Heart left ventricle (tissue), 16 donors: ENCODE measurements at places on chromosomes 5 and 9.

- DNase-seq = no peak
Measured at GRCh38 chr9:4124266-4124665, 175.6 kb downstream of the GLIS3 start.

DNA sequence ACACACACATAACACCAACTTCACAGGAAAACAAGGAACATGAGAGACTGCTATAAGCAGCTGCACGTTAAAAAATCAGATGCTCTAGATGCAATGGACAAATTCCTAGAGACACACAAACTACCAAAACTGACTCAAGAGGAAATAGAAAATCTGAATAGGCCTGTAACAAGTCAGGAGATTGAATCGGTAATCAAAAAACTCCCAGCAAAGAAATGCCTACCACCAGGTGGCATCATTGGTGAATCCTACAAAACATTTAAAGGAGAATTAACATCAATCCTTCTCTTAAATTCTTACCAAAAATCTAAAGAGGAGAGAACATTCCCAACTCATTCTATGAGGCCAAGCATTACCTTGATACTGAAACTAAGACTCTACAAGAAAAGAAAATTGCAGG, 54.9 kb downstream of the NDST1 start:
- DNase-seq = no peak

DNA sequence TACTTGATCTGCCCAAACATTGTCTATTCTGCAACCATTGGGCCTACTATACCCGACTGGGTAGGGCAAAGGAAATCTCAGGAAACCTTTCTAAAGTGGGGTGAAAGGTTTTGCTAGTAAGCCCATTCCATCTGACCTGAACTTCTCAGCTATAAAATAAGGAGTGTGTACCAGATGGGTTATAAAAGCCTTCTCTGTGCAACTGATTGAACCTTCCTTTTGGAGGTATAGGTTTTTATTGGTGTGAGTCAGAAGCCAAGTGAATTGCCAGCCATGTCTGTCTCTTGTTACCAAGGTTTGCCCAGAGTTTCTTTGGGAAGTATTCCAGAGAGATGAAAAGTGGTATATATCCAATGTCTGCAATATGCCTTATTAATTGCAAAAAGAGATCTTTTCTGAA, 1271.0 kb upstream of the WWC1 start:
- no peak for DNase-seq

DNA sequence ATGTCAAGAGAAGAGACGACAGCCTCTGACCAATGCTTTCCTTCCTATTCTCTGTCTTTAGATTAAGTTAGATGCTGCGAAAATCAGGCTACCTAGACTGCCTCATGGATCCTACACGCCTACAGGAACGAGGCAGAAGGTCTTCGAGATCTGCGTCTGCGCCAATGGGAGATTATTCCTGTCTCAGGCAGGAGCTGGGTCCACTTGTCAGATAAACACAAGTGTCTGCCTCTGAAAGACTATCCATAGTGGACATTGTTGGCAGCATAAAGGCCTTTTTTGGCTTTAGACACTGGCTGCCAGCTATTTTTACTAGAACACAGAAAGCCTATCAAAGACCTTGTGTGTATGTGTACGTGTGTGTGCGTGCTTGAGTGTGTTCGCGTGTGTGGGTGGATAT, 90.9 kb upstream of the PPP1R2B start:
- DNase-seq = peak; percentile 60

DNA sequence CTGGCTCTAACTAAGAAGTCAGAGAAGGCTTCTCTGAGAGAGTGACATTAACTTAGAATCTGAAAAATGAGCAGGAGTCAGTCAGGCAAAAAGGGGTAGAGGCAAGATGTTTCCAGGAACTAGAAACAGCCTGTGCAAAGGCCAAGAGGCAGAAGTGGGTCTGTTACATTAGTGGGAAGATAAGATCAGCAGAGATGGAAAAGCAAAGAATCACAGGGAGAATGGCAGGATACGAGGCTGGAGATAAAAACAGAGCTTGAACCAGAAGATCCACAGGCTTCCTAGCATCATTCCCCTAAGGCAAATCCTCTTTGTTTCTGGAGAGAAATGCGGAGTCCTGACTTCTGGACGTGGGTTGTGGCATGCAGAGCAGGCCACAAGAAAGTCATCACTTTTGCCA, 27.4 kb downstream of the ASTN2 start:
- DNase-seq = no peak

DNA sequence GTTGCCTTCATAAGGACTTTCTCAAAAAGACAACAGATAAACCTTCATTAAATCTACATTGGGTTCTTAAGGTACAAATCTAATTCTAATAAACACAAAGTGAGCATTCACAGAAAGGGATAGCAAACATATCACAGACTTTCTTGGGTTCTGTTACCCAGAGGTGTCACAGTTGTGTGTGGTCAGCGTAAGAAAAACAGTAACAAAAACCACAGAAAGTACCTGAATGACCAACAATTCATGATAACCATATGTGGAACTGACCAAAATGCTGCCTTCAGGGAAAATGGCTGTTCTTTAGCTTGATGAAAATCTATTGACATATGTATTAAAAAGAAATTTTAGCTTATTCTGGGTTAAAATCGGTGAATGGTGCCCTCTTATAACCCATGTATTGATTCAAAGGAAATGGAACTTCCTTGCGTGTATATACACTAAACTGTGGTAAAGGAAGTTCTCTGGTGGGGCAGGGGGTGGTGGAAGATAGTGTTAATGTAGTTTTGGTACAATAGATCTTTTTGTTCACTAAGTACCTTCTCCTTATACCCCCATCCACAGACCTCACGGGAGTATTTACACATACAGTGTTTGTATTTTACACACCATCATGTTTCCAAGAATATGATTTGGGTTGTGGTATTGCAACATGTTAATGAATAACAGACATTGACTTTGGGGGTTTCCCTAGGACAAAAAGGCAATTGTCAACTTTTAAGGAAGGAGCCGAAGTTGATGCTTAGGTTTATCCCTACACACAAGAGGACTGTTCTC, 152.5 kb downstream of the APBA1 start:
- DNase-seq = no peak

DNA sequence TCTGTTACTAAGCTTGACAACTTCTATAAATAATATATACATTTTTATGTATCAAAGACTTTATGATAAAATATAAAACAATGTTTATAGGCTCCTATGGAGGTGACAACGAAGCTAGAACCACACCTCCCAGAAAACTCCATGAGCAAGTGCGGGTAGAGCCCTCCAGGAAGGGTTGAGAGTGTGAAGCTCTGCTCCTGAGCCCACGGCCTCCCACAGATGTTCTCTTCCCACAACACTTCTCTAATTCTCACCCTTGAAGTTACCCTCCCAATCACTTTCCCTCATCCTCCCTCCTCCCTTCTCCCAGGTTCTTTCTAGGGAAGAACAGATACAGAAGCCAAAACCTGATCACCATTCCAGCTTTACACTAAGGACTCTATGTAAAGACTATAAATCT, 427.6 kb downstream of the SPOCK1 start:
- no peak for DNase-seq

GRCh38 chr9:3464033-3464638, 61.7 kb downstream of the RFX3 start:
- no peak for DNase-seq

- peak; percentile 64 for DNase-seq
Measured at GRCh38 chr9:136657974-136658848, 4.5 kb upstream of the EGFL7 start.

DNA sequence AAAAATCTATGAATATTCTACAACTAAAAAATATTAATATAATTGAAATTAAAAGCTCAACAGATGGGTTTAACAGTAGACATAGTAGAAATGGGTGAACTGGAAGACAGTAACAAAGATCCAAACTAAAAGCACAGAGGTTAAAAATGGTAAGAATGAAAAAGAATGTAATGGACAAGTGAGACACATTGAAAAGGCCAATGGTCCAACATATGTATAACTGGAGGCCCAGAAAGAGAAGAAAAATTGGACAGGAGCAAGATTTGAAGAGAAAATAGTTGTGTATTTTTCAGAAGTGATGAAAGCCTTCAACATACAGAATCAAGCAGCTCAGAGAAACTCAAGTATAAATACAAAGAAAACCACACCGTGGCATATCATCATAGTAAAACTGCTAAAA, 58.6 kb downstream of the PCDHGC5 start:
- no peak for DNase-seq

- DNase-seq = no peak
Measured at GRCh38 chr9:135328485-135329417, 150.8 kb upstream of the PPP1R26 start.

DNA sequence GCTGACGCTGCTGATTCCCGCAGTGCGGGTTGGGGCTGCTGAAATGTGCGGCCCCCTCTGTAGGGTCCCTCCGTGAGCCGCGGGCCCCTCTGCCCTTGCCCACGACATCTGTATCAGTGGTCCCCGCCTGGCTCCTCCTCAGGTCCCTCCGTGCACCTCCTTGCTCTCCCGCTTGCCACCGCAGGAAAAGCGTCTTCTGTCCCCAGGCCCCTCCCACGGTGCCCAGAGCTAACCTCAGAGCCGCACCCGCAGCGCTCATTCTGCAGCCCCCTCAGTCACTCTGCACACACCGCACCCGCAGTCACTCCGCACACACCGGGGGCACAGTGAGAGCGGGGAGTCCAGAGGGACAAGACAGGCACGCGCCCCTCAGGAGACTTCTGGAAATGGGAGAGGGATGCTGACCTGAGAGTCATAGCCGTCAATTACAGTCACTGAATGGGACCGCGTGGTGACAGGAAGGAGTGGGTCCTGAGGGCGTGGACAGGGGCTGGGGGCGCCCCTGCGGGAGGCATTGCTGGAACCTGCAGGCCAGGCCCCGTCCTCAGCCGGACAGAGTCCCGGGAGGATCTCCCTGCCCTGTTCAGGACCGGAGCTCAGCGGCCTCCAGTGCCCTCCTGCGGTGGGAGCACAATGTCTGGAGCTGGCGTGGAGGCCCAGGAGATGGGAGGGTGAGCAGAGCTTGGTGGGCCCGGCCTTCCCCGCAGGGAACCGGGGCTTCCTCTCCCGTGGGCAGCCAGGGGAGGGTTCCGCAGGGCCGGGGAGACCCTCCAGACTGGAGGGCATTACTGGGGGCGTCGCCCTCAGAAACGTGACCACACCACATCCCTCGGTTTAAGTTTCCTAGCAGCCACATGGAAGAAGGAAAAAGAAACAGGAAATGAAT, 66.1 kb upstream of the CTSL start:
- DNase-seq = no peak

DNA sequence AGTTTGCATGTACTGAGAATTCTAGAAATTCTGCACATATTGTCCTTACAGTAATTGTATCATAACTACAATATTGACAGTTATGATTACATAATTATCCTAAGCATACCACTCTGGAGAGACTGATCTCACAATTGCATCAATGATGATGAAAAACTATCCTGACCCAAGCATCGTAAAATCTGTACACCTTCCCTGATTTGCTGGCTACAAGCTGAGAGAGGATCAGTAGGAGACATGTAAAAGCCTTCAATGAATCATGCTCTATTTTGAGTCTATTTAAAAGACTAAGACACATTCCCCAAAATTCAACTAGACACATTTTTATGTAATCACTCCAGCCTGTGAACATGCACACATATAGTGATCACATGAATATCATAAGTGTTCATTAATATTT, 1833.8 kb downstream of the EFNA5 start:
- no peak for DNase-seq
